Epithelial cell of esophagus (primary cell): ENCODE measurements at places on chromosomes 7 and 10.
A peak's percentile ranks its signal among the peaks of the same experiment; 100 is the strongest.

DNA sequence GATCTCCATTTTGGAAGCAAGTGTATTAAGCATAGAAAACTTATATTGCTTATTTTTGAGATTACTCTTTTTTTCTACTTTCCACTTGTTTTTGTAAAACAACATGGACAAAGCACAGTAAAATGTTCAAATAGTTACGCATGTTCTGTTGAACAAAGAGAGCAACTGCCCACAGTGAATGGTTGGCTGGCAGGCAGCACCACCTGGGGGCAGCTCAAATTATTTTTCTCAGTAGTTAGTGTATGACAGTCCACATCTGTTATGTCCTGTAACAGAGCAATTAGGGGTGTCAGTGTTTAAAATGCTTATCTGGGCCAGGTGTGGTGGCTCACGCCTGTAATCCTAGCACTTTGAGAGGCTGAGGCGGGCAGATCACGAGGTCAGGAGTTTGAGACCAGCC lies 46.1 kb upstream of the CACUL1 start:
- peak; percentile 50 for DNase-seq

GRCh38 chr10:13978533-13979115 lies 352.1 kb downstream of the FRMD4A start:
- peak; percentile 64 for DNase-seq

GRCh38 chr10:20726381-20726780 lies 170.7 kb downstream of the NEBL start:
- DNase-seq: no peak

- DNase-seq: peak; percentile 15
These were observed 62.8 kb upstream of the CUX1 start for GRCh38 chr7:101754424-101755159.

- DNase-seq: no peak
These were observed 4.3 kb upstream of the LAMB1 start for GRCh38 chr7:108007261-108007660.

GRCh38 chr7:93092757-93093370 lies 24.9 kb downstream of the SAMD9 start:
- DNase-seq: peak; percentile 72

- peak; percentile 15 for DNase-seq
These were observed 1.1 kb downstream of the BAZ1B start for GRCh38 chr7:73520673-73521635.

DNA sequence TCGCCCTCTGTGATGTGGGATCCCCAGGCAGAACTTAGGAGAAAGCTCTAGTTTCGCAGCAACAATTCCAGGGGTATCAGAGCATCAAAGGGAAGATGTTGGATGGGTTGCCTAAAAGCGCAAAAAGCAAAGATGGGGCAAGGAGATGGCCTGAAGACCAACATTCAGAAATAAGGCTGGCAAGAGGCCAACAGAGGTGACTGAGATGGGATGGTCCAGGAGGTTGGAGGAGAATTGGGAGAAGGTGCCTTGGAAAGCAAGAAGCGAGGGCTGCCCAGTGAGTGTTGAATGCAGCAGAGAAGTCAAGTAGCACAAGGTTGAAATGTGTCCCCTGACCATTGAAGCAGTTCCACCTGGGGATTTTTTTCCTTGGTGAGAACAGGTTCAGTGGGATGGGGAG lies 38.4 kb upstream of the TMEM273 start:
- no peak for DNase-seq

GRCh38 chr10:68955355-68955831 lies 577 bp upstream of the DDX21 start:
- DNase-seq: no peak

GRCh38 chr10:6045314-6045848 lies 16.8 kb downstream of the IL2RA start:
- no peak for DNase-seq

GRCh38 chr7:5869691-5870090 lies 10.9 kb upstream of the OCM start:
- no peak for DNase-seq

- no peak for DNase-seq
These were observed 268.9 kb downstream of the SLC25A13 start for GRCh38 chr7:96052860-96053470.

- DNase-seq: peak; percentile 29
These were observed 154.6 kb upstream of the NRBF2 start for GRCh38 chr10:62978482-62978881.

DNA sequence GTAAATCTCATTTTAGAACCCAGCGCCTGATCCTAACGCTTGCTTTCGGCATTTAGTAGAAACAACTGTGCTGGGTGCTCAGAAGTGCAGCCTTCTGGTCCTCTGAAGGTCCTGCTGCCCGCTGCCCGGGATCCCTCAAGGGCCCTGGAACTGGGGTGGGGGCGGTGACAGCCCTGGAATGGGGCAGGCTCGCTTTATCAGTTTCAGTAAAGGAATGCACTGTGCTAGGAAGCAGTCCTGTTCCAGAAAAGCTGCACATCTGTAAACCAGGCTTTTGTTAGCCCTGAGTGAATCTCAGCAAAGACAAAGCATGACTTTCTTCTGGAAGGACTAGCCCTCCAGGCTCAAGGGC lies 254.6 kb downstream of the TNS3 start:
- DNase-seq: no peak

GRCh38 chr7:73615886-73616285 lies 8.4 kb downstream of the MLXIPL start:
- peak; percentile 25 for DNase-seq

- no peak for DNase-seq
These were observed 65.9 kb downstream of the PDIA4 start for GRCh38 chr7:148962440-148962822.

DNA sequence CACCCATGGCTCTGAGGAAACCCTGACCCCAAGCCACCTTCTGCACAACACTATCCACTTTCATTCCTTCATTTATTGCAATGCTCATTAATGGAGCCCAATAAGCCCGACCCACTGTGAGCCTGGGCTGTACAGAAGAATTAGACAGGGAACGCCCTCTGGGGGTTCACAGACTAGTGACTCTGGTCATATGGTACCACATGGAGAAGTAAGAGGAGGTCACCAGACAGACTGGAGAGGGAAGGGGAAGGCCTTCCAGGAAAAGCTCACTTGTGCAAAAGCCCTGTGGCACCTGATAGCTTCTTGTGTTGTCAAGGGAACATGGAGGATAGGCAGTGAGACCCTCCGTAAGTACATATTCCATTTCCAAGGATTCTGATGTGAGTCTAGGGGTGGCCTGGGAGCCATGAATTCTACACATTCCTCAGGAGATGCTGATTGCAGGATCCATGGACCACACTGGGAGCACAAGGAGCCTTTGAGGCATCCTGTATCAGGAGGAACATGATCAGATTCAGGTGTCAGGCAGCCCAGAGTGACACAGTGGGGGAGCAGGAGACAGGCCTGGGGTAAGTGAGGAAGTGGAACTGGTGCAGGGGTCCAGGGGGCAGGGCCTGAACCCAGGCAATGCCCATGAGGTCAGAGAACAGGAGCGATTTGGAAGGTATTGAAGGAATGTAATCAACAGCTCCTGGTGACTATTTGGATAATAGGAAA lies 19.9 kb downstream of the TMEM72 start:
- DNase-seq: no peak

- no peak for DNase-seq
These were observed 27.4 kb downstream of the CCDC3 start for GRCh38 chr10:12974078-12974477.

DNA sequence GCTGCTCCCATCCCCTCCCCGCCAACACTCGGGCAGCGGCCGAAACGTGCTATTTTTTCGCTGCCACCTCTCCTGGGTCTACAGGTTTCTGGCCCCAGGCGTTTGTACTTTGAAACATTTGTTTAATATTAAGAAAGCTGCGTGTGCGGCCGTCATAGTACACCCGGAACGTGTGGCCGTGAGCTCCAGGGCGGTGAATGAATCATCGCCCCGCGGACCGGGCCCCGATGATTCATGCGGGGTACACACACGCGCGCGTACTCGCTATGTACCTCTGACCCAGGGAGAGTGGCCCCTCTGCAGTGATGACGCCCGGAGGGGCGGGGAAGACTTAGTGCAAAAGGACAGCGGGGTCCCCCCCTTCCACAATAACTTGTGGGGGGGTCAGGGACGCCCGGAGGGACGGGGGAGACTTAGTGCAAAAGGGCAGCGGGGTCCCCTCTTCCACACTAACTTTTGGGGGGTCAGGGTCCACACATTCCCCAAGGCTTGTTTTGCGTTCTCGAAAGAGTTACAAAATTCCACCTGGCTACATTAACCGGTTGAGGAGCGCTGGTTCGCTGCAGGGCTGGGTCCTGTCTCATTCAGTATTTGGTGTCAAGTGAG lies 56.5 kb upstream of the PCGF5 start:
- peak; percentile 82 for DNase-seq

DNA sequence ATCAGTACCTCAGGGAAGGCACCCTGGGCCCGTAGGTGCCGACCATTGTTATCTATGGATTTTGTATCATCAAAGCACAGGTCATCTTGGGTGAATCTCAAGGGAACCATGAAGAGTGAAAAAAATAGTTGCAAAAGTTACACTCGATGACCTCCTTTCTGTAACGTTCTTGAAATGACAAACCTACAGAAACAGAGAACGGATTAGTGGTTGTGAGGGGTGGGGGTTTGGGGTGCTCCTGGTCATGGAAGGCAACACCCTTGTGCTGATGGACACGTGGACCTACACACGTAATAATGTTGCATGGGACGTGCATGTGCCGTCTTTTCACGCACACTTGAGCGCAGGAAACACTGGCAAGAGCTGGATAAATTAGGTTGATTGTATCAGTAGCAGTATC lies 655.9 kb downstream of the SDK1 start:
- no peak for DNase-seq

GRCh38 chr10:128475686-128476367 lies 349.6 kb upstream of the MKI67 start:
- no peak for DNase-seq

DNA sequence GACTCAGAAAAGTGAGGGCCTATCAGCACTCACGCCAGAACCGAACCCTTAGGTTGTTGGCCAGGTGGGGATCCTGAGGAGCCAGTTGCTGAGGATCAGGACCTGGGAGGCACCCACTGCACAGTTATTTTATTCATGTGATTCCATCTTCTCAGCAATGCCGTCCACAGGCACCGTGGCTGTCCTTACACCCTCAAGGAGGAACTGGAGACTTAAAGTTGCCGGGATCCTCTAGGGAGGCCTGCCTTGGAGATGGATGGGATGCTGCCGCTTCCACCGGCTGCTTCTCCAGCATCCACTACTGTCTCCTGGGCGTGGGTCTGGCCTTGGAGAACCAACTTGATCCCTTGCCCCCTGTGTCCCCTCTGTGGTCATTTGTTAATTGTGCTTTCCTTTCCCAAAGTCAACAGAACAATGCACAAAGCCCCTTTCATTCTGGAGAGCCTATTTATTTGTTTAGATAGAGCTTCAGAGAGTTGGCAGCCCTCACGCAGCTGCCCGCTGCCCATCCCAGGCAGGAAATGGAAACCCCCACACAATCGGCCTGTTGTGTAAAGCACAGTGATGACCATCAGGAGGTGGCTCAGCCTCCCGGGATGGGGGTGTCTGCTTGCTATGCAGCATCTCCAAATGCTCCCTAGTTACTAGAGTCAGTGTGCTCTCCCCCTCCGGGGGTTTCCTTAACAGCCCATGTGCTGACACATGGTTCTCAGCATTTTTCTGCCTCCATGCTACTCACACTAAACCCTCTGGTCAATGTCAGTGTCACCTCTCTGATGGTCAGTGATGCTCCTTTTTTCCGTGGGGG lies 52.9 kb upstream of the IGFBP3 start:
- DNase-seq: no peak

DNA sequence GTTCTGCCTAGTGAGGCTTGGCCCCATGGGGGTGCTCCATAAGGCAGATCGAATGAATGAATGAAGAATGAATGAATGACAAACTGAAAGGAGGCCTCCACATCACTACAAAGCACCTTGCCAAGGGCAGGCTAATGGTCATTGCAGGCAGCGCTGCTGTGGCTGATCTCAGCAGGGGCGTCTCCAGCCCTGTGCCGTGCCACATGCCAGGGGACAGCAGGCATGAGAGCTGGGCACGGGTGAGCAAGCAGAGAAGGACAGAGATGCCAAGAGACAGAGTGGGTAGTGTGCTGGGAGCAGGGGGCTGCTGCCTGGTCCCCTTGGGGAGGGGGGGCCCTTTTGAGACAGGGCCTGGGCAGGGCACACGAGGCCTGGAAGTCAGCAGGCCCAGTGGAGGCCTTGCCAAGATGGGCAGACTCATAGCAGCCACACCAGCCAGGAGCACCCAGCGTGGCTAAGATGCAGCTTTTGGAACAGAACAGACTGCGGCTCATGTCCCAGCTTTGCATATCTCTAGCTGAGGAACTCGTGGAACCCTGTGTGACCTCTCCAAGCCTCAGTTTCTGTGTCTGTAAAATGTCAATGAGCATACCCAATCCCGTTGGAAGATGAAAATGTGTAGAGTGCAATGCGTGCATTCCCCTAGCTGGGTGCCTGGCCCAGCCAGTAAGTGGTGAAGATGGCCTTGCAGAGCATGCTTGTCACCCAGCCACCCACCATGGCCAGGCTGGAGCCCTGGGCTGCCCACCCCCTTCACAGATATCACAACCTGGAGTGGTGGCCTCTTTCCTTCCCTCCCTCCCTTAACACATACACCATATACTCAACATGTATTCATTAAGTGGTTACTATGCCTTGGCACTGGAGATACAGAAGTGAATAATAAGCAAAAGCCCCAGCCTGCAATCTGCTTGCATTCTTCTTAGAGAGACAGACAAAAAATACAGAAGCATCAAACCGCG lies 61.1 kb upstream of the LRRC18 start:
- DNase-seq: no peak

DNA sequence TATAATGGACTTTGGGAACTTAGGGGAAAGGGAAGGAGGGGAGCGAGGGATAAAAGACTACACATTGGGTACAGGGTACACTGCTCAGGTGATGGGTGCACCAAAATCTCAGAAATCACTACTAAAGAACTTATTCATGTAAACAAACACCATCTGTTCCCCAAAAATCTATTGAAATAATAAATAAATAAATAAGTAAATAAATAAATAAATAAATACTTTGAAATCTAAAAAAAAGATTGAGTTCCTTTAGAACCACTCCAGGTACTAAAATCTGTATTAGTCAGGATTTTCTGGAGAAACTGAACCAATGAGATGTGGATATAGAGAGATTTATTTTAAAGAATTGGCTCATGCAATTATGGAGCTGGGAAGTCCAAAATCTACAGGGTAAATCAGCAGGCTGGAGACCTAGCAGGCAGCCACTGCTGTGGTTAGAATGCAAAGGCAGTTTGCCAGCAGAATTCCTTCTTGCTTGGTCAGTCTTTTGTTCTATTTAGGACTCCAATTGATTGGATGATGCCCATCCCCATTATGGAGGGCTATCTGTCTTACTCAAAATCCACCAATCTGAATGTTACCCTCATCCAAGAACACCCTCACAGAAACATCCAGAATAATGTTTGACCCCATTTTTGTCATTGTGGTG lies 8.9 kb downstream of the IGFBP1 start:
- peak; percentile 31 for DNase-seq

- no peak for DNase-seq
These were observed 105.2 kb upstream of the IMMP2L start for GRCh38 chr7:111667488-111667887.
